ENCODE measurements at places on chromosomes 12 and 14.
A peak's percentile ranks its signal among the peaks of the same experiment; 100 is the strongest.

GRCh38 chr12:45336762-45337596, 121.1 kb downstream of the ANO6 start:
- DNase-seq: no peak

GRCh38 chr14:64186231-64187129, 107.7 kb downstream of the ESR2 start:
- no peak for DNase-seq

GRCh38 chr12:53090554-53090953, 6.9 kb upstream of the IGFBP6 start:
- no peak for DNase-seq

DNA sequence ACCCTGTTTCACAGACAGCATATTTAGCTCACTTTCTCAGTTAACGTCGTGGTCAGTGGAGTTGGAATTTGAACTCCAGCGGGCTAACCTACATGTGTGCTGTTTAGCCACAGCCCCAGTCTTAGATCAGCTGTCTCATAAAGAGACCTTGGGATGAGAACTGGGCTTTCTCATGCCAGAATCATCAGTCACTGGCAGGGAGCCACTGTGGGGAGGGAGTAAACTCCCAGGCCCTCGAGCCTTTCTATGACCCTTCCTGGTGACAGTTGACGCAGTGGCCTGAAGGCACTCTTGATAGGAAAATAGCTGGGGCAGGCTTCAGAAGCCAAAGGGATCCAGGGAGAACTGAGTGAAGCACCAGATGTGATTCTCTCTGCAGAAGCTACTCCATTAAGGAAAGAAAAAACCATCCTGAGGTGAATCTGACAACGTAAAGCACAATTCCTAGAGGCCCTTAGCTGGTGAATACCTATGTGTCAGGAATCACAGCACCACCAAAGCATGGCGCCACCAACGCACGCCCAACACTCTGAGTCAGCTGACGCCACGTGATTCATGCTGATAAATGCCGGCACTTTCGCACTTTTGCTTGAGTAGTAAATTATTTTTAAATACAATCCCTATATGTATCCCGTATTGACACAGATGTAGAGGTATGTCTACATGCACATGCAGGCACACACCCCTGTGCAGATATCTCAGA, 279.6 kb upstream of the TMEM132C start:
- no peak for DNase-seq

GRCh38 chr12:24902511-24903328, 46.2 kb downstream of the BCAT1 start:
- DNase-seq: no peak

- no peak for DNase-seq
Measured at GRCh38 chr12:16352481-16352880, 5.0 kb downstream of the MGST1 start.

GRCh38 chr14:25247609-25248008, 197.7 kb upstream of the STXBP6 start:
- no peak for DNase-seq

- no peak for DNase-seq
Measured at GRCh38 chr12:116423094-116423493, 136.1 kb upstream of the MAP1LC3B2 start.

DNA sequence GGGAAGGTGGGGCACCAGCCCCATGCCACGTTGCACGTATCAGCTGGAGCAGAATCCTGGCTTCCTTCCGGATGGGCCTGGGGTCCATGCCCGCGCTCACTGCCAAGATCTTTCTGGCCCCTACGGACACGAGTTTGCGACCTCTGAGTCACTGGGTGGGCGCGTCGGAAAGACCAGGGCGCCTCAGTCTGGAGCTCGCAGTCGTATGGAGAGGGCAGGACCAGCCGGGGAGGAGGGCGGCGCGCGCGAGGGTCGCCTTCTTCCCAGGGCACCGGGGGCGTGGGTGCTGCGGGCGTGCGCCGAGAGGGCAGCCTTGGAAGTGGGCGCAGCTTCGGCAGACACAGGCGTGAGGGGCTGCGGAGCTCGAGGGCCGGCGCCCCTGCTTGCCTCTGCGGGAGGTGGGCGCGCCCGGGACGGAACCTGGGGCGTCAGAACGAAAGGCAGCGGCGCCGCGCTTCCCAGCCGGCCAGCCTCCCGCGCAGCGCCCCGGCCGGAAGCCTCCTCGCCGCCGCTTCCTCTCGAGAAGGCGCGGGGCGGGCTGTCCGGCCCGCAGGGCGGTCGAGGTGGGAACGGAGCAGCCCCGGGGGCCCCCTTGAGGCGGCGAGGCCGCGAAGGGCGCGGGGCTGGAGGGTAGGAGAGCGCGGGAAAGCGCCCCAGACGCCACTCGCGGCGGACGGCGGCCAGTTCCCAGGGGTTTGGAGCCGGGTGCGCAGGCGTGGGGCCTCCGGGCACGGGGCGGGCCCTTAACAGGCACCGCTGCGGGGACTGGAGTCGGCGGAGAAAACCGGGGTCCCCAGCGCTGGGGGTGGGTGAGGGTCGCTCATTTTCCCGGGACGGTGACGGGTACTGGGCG, at the start of gene ARL6IP4:
Gene ARL6IP4 (plus strand): TSS at position 499 of the 853 bp plus-strand sequence. CDS start 459 bp downstream, outside the sequence.
- DNase-seq: peak; percentile 61

- no peak for DNase-seq
Measured at GRCh38 chr12:48875944-48876515, 10.4 kb upstream of the RND1 start.

DNA sequence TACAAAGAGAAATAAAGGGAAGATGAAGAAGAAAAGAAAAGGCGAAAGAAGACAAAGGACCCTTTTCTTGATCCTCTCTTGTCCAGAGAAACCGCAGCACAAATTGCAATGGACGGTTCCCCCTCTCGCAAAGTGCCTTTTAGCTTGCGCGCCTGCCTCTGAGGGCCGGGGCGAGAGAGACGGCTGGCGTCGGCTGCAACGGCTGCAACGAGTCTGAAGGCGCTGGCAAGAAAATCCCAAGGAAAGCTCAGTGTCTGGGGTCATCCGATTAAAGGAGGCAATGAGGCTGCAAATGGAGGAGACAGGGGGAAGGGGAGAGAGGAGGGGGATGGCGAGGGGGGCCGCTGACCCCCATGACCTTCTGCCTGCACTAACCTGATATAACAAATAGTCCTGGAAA, 671.5 kb downstream of the MED13L start:
- no peak for DNase-seq

DNA sequence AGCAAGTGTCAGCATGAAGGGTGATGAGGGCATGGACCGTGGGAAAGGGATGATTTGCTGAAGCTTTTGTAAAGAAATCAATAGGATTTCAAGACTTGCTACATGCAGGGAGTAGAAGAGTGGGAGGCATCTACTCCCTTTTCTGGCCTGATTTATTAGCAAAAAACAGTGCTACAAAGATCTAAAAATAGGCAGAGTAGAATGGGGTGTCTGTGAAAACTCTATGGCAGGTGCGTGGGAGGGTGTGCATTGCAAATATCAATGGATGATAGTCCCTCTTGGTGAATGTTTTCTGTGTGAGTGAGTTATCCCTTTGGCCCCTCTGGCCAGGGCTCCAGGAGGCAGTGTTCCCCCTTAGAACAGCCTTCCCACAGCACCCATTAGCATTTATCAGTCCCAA, 139.0 kb downstream of the SMOC1 start:
- no peak for DNase-seq

DNA sequence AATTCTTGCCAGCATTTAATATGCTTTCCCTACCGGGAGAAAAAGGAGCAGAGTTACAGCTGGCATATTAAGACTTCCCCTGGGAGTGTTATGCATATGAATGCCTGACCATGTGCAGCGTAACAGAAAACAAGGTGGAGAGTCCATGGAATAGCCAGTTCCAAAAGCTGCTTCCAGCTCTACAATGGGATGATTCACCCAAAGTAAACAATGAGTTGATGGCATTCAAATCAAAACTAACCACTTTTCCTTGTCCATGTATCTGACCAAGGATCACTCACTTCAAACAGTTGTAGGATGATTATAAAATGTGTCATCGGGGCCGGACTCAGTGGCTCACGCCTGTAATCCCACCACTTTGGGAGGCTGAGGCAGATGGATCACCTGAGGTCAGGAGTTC, 48.1 kb upstream of the BICDL1 start:
- no peak for DNase-seq

- DNase-seq: no peak
Measured at GRCh38 chr12:121297435-121297991, 1.0 kb upstream of the CAMKK2 start.

GRCh38 chr12:41486718-41487117, 298.6 kb downstream of the PDZRN4 start:
- DNase-seq: no peak

DNA sequence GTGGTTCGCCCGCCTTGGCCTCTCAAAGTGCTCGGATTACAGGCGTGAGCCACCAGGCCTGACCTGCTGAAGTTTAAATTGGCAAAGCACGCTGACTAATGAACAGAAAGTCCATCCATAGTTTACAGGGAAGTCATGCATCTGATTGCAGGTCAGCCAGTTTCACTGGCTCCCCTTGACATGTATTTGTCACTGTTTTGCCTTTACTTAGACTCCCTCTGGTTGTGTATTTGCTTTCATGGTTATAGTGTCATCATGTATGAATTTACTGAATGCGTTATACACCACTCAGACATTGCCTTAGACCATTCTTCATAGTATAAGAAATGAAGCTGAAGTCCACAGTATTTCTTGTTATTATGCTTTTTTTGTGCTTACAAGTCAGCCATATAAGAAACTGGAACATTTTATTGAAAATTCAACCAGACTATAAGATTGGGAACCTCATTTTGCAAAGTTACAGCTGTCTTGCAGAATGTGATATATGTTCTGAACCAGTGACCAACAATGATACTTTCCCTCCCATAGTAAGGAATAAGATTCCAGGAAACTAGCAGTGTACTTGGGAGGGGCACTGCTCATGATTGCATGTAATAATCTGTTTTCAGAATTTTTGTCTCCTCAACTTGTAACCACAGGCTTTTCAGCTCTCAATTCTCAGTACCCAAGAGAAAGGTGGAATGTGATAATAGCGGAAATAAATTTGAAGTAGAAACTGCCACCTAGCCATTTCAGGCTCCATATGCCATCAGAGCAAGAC, 51.9 kb upstream of the ATF7IP start:
- no peak for DNase-seq

DNA sequence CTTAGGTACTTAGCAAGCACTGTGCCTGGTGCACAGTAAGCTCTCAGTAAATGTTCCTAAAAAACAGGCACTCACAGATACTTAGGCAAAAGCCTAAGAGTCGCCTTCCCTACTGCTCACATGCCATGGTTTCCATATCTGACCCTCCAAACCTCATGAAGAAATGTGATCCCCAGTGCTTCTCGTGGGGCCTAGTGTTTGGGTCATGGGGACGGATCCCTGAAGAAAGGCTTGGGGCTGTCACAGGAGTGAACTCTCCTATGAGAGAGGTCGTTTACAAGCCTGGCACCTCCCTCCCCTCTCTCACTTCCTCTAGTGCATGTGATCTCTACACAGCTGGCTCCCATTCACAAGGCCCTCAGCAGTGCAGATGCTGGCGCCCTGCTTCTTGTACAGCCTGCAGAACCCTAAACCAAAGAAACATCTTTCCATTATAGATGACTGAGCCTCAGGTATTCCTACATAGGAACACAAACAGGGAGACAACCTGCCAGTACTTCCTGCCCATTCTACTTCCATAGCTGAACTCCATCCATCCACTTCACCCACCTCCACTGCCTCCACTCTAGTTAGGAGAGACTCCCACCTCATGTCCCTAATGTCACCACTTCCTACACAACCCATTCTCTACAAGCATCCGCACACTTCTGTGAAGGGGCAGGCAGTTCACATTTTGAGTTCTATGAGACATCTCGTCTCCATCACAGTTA, 2.9 kb downstream of the SLC15A4 start:
- peak; percentile 25 for DNase-seq

GRCh38 chr14:37413050-37413449, 182.0 kb downstream of the FOXA1 start:
- no peak for DNase-seq

GRCh38 chr12:6684609-6685008, 4.6 kb downstream of the ZNF384 start:
- DNase-seq: peak; percentile 35

- no peak for DNase-seq
Measured at GRCh38 chr12:27987331-27987730, 14.8 kb upstream of the PTHLH start.

DNA sequence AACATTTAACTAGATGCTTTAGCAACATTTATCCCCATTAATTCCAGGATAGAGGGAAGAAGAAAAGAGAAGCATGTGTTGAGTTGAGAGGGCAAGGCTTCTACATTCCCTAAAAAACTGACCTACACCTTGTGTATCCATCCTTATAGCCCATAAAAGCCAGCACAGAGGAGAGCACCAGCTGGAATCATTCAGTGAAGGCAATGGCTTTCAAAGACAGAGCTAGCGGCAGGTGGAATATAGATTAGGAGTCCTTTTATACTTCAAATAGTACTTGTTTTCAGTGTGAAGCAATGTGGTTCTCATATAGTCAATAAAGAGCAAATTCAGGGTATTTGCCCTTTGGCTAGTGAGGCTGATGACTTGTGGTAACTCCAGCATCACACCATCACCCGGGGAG, 94.4 kb downstream of the TBC1D30 start:
- DNase-seq: no peak

- DNase-seq: no peak
Measured at GRCh38 chr12:240566-240965, 22.1 kb downstream of the SLC6A13 start.

DNA sequence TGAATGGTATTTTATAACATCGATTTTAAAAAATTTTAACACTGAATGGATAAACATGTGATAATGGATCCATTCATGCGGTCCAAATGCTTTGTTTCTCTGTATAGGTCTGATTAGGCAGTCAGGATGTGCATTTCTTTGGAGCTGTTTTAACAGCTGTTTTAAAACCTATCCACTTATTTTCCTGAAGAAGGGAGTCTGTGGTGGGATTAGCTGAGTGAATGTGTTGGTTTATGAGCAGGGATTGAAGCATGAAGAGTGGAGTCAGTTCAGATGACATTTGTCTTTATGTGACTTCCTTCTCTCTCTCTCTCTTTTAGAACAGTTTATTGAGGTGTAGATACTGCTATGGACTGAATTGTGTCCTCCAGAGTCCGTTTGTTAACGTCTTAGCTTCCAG, 37.7 kb downstream of the GLT8D2 start:
- DNase-seq: no peak

DNA sequence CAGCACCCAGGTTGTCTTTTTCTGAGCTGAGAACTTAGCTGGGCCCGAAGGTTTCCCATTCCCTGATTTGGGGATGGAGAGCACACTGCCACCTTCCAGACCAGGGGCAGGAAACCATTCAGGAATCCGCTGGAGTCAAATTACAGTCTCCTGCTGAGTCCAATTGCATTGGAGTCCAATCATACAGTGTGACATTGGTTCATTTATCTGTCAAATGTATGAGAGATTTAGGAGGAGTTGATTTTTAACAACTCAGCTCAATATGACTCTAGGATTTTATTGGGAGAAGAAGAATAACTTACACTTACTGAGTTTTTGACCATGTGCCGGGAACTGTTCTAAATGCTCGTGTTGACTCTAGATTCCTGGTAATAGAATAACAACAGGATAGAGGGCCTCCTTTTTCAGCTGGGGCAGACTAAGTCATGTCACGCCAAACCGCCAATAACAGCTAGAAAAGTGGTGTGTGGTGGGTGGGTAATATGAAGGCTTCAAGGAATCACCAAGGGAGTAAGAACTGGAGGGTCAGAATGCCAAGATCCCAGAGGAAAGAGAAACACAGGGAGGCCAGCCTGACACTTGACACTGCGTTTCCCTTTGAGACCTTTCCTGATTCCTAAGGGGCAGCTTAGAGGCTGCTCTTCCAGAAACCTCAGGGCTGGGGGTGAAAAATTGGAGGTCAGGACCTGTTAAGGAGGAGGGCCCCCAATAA, 11.5 kb downstream of the SYNDIG1L start:
- no peak for DNase-seq
